IMR-90 (cell line): ENCODE measurements at places on chromosomes 1 and 21. TPM values are rescaled to one million over a fixed set of nuclear protein-coding genes. Genes with fewer than 3 reads are reported as not detected.

- no peaks in the 10 kb centered on the region for H3K27me3 ChIP-seq
- no peak overlapping the region for H3K4me3 ChIP-seq
- no peak overlapping the region for H3K27ac ChIP-seq
- H3K36me3 ChIP-seq: no peaks in the 10 kb centered on the region
- no peak for DNase-seq
Measured at GRCh38 chr1:176789571-176790090, 326.7 kb downstream of the PAPPA2 start.

DNA sequence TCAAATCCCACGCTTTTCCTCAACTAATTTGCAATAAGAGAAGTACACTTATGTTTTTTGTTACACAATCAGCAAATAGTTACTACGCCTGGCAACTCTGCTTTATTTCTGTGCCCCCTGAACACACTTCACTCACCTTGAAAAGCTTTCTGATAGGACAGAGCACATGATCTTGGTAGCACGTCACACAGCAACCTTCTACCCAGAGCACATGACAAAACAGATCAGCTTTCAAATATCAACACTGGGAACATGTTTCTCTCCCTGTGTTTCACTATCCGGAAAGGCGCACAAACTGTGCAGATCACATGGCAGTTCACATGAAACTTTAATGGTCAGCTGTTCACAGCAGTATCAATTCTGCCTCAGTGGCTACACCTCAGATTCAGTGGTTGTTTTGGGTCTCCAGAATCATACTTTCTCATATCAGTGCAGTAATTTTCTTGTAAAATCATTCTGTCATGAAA, 2.2 kb downstream of the SLC19A2 start:
- peak overlapping the region; percentile 19; the same call in 1 of the 2 replicates for H3K4me3 ChIP-seq
- no peak overlapping the region for H3K27ac ChIP-seq
- no peaks in the 10 kb centered on the region for H3K36me3 ChIP-seq
- H3K27me3 ChIP-seq: no peaks in the 10 kb centered on the region
- DNase-seq: peak; percentile 79

- peaks cover 12% of the 10 kb centered on the region for H3K4me1 ChIP-seq
- no peaks in the 10 kb centered on the region for H3K27me3 ChIP-seq
- H3K27ac ChIP-seq: no peak overlapping the region
- H3K36me3 ChIP-seq: no peaks in the 10 kb centered on the region
- no peak overlapping the region for H3K4me3 ChIP-seq
Measured at GRCh38 chr21:44875316-44875700, 1.8 kb upstream of the PTTG1IP start.

Gene CYP4A22
- not detected in 2 replicates for total RNA-seq

- H3K27ac ChIP-seq: no peak overlapping the region
- no peaks in the 10 kb centered on the region for H3K27me3 ChIP-seq
- H3K4me1 ChIP-seq: no peaks in the 10 kb centered on the region
Measured at GRCh38 chr1:40372658-40373322, 737 bp upstream of the SMAP2 start.

DNA sequence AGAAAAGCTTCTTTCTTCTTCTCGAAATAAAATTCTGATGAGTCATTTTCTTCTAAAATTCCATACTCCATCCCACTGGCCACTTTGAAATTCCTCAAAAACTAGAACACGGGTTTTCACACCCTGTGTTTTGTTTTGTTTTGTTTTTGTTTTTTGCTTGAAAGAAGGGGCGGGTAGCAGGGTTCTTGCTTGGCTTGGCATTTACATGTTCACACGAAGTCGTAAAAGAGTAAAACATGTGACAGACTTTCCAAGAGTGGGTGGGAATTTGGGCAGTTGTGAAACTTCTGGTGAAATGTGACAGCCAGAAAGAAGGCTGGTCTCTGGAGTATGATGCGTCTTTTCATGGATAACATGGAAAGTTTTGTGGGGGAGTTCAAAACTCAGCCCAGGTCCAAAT, 47.1 kb upstream of the FMN2 start:
- H3K4me1 ChIP-seq: peaks cover 2% of the 10 kb centered on the region; the same call in 1 of the 2 replicates
- H3K36me3 ChIP-seq: no peaks in the 10 kb centered on the region
- H3K4me3 ChIP-seq: no peak overlapping the region
- no peak overlapping the region for H3K27ac ChIP-seq
- no peak for DNase-seq

- H3K27ac ChIP-seq: no peak overlapping the region
- no peak for DNase-seq
- no peaks in the 10 kb centered on the region for H3K27me3 ChIP-seq
- H3K4me1 ChIP-seq: peaks cover 8% of the 10 kb centered on the region
- H3K36me3 ChIP-seq: no peaks in the 10 kb centered on the region
Measured at GRCh38 chr1:1004420-1004779, 4.5 kb upstream of the HES4 start.

Gene C1orf167
- under 0.01 and 0.28 TPM in 2 replicates for total RNA-seq

Gene SH2D1B
- 0.18 TPM in 1 of 2 replicates, not detected in the other for total RNA-seq

GRCh38 chr1:88737338-88737927, 53.4 kb downstream of the PKN2 start:
- no peak overlapping the region for H3K4me3 ChIP-seq
- no peak overlapping the region for H3K27ac ChIP-seq
- no peak for DNase-seq
- H3K36me3 ChIP-seq: no peaks in the 10 kb centered on the region

Gene FCRL1
- total RNA-seq: not detected in 2 replicates

- peaks cover 4% of the 10 kb centered on the region for H3K36me3 ChIP-seq
- peak; percentile 28 for DNase-seq
- H3K4me3 ChIP-seq: no peak overlapping the region
- no peak overlapping the region for H3K27ac ChIP-seq
Measured at GRCh38 chr1:39957299-39958015, 2.5 kb downstream of the MFSD2A start.

- no peak overlapping the region for H3K27ac ChIP-seq
- H3K4me3 ChIP-seq: no peak overlapping the region
Measured at GRCh38 chr1:205791568-205792180, 16.4 kb upstream of the RAB29 start.

DNA sequence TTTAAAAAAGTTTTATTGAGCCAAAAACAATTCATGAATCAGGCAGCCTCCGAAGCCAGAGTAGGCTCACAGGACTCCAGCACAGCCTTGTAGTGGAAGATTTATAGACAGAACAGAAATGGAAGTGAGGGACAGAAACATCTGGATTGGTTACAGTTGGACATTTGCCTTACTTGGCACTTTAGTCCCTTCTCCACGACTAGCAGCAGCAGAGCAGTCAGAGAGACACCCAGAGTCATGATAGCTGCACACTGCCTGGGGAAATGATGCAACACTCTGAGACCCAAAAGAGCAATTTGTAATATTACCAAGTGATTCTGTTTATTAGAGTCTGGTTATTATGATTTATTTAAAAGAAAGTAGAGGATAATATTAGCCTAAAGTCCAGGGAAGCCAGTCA, 72.2 kb upstream of the KRTAP11-1 start:
- no peak overlapping the region for H3K27ac ChIP-seq
- no peak for DNase-seq
- no peak overlapping the region for H3K4me3 ChIP-seq
- no peaks in the 10 kb centered on the region for H3K27me3 ChIP-seq
- H3K4me1 ChIP-seq: no peaks in the 10 kb centered on the region

GRCh38 chr1:92410706-92411105, 76.0 kb downstream of the GFI1 start:
- H3K4me1 ChIP-seq: no peaks in the 10 kb centered on the region
- DNase-seq: no peak
- no peaks in the 10 kb centered on the region for H3K36me3 ChIP-seq

DNA sequence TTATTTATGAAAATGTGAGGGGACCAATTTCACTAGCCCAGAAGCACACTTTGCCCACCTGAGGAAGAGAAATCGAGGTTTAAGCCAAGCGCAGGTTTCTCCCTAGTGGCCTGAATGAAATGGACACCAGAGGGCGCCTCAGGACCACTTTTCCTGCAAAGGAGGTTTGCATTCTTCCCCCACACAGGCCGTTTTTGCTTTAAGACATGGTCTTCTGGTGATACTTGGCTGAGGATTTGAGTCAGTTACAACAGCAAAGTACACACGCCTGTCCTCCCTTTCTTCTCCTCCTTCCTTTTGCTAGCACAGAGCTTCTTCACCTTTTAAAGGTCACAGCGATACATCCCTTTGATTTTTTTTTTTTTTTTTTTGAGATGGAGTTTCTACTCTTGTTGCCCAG, 5.4 kb downstream of the PLA2G2E start:
- no peak overlapping the region for H3K4me3 ChIP-seq
- peak; percentile 79 for DNase-seq
- H3K36me3 ChIP-seq: peaks cover 5% of the 10 kb centered on the region
- no peak overlapping the region for H3K27ac ChIP-seq

DNA sequence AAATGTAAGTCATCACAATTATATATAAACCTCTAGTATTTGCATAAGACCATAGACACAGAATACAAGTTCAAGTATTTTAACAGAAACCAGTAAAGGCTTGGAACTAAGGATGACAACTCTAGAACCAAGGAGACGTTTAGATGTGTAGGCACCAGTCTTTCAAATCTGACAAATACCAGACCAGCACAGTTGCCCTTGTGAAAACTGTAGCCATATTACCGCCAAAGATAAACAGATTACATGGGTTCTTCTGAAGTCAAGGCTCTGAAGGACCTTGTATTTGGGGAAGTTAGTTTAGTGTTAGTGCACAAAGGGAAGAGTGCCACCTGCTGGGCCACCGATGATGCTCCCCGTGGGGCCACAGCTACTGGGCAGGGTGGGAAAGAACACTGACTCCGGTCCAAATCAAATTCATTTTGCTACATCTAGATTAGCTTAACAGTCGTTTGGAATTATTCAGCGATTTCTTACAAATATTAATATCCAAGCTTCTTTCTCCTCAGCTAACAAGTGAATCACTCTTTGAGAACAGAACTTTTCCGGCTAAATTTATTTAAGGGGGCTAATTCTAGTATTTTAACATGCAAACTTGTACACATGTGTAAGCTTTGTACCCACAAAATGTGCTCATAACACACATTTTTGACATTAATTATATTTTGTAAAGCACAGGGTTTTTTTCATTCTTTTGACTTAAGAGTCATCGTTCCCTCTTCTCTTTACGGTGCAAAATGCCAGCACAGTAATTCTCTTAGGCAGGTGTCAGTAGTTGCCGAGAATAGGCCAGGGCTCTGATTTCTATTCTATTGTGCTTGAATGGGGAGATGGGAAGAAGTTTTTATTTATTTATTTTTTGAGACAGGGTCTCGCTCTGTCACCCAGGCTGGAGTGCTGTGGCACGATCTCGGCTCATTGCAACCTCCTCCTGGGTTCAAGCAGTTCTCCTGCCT, 8.0 kb upstream of the NIBAN1 start:
- no peaks in the 10 kb centered on the region for H3K4me1 ChIP-seq
- no peak overlapping the region for H3K27ac ChIP-seq
- DNase-seq: peak; percentile 80
- H3K36me3 ChIP-seq: no peaks in the 10 kb centered on the region
- no peaks in the 10 kb centered on the region for H3K27me3 ChIP-seq

Gene MTARC1
- total RNA-seq: 0.18 and 0.28 TPM in 2 replicates

- no peaks in the 10 kb centered on the region for H3K27me3 ChIP-seq
- no peak overlapping the region for H3K27ac ChIP-seq
- no peaks in the 10 kb centered on the region for H3K4me1 ChIP-seq
- H3K4me3 ChIP-seq: no peak overlapping the region
- DNase-seq: no peak
- H3K36me3 ChIP-seq: no peaks in the 10 kb centered on the region
Measured at GRCh38 chr1:165143437-165144065, 213.0 kb downstream of the LMX1A start.

GRCh38 chr1:65985393-65986066, 192.8 kb downstream of the PDE4B start:
- H3K36me3 ChIP-seq: no peaks in the 10 kb centered on the region
- no peaks in the 10 kb centered on the region for H3K4me1 ChIP-seq
- H3K27ac ChIP-seq: no peak overlapping the region
- no peak overlapping the region for H3K4me3 ChIP-seq
- no peaks in the 10 kb centered on the region for H3K27me3 ChIP-seq
- no peak for DNase-seq

DNA sequence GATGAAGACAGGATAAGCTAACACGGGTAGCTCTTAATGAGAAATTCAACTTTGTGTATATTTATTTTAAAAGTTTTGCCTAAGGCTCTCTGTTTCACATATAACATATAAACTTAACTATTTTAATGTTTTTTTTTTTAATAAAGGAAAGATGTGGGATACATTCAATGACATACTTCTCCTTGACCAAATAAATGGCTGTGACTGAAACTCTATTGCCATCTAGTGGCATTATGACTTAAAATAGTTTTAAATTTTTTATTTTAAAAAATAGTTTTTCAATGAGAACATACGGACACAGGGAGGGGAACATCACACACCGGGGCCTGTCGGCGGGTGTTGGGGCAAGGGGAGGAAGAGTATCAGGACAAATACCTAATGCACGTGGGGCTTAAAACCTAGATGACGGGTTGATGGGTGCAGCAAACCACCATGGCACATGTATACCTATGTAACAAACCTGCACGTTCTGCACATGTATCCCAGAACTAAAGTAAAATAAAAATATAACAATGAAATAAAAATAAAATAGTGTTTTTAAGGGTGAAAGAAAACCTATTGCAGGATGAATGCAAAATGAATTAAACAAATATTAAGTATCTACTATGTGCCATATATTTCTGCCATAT, 83.4 kb downstream of the LYST start:
- H3K36me3 ChIP-seq: no peaks in the 10 kb centered on the region
- H3K4me1 ChIP-seq: peaks cover 6% of the 10 kb centered on the region
- peak; percentile 73 for DNase-seq
- no peak overlapping the region for H3K4me3 ChIP-seq
- H3K27me3 ChIP-seq: no peaks in the 10 kb centered on the region

GRCh38 chr1:209318181-209319056, 265.1 kb upstream of the CAMK1G start:
- H3K27ac ChIP-seq: no peak overlapping the region
- H3K4me1 ChIP-seq: no peaks in the 10 kb centered on the region
- H3K4me3 ChIP-seq: no peak overlapping the region
- H3K36me3 ChIP-seq: no peaks in the 10 kb centered on the region
- no peaks in the 10 kb centered on the region for H3K27me3 ChIP-seq

- peak overlapping the region; percentile 93 for H3K27ac ChIP-seq
- H3K4me3 ChIP-seq: no peak overlapping the region
- peaks cover 20% of the 10 kb centered on the region for H3K4me1 ChIP-seq
- H3K27me3 ChIP-seq: no peaks in the 10 kb centered on the region
- H3K36me3 ChIP-seq: no peaks in the 10 kb centered on the region
Measured at GRCh38 chr1:221874285-221875003, 132.6 kb upstream of the DUSP10 start.

Gene SPRR2E
- not detected in 2 replicates for total RNA-seq

- no peaks in the 10 kb centered on the region for H3K4me1 ChIP-seq
- no peak overlapping the region for H3K4me3 ChIP-seq
- peak; percentile 66 for DNase-seq
- H3K36me3 ChIP-seq: peaks cover 45% of the 10 kb centered on the region
Measured at GRCh38 chr1:236893626-236894545, 98.8 kb downstream of the MTR start.

DNA sequence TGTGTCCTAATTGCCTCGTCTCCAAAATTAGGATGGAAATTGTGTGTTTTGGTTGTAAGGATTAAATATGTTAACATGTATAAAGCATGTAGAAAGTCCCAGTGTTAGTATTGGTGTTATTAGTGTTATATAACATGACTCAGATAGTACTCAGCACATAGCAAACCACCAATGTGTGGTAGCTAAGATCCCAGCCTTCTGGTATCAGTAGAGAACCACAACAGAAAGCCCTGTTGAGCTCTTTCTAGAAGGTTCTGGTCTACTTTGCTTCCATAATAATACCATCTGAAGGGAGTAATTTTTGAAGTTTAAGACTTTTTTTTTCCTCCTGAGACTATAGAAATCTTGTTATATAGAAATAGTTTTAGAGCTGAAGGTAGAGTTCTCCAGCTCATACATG, 259.3 kb upstream of the SGIP1 start:
- DNase-seq: peak; percentile 80
- no peaks in the 10 kb centered on the region for H3K27me3 ChIP-seq
- H3K4me1 ChIP-seq: peaks cover 23% of the 10 kb centered on the region
- no peaks in the 10 kb centered on the region for H3K36me3 ChIP-seq
- H3K27ac ChIP-seq: no peak overlapping the region
